Chondrocyte (in vitro differentiated cells): ENCODE measurements at places on chromosomes 7 and 10.

GRCh38 chr10:88245974-88246511 is 337.1 kb downstream of the RNLS start:
- no peak for DNase-seq

GRCh38 chr7:8201846-8202441 is 60.0 kb downstream of the ICA1 start:
- no peak for DNase-seq

GRCh38 chr10:130471486-130471885 is 335.3 kb downstream of the GLRX3 start:
- DNase-seq: no peak

DNA sequence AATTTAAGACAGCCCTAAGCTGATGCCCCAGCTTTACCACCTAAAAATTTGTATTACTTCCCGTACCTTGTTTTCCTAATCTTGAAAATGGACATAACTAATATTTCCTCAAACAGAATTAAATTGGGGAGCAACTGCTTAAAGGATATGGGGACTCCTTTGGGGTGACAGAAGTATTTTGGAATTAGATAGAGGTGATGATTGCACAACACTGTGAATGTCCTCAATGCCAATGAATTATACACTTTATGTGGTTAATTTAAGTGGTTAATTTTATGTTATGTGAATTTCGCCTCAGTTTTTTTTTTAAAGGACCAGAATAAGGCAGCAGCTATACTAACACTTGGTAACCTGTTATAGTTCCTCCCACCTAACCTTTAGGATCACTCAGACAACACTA is 19.9 kb upstream of the NPFFR1 start:
- DNase-seq: no peak

DNA sequence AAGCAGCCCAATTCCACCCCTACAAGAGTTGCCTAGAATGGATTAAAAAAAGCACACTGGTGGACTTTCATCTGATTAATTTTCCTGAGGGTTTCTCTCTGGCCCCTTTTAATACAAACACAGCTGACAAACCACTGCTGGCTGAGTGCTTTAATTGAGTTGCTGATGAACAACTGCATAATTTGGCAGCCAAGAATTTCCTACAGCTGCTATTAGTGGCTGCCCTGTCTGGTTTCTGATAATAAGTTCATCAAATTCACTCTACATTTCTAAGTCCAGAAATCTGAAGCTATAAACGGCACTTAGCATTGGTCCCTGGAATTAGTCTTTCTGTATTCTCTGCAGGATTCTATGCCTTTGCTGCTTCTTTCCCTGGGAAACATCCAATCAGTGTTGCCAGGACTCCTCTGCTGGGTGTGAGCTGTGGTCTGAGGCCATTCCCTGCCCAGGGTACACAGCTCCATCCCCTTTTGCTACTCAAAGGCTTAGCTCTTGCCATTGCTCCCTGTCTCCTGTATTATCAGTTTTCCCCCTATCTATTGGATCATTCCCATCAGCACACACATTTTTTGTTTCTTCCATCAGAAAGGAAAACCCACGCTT is 110.6 kb downstream of the LSM5 start:
- no peak for DNase-seq

- DNase-seq: no peak
These were observed 324.3 kb upstream of the KIAA1217 start for GRCh38 chr10:23884670-23885069.
